ENCODE measurements at places on chromosomes 13 and 19.

DNA sequence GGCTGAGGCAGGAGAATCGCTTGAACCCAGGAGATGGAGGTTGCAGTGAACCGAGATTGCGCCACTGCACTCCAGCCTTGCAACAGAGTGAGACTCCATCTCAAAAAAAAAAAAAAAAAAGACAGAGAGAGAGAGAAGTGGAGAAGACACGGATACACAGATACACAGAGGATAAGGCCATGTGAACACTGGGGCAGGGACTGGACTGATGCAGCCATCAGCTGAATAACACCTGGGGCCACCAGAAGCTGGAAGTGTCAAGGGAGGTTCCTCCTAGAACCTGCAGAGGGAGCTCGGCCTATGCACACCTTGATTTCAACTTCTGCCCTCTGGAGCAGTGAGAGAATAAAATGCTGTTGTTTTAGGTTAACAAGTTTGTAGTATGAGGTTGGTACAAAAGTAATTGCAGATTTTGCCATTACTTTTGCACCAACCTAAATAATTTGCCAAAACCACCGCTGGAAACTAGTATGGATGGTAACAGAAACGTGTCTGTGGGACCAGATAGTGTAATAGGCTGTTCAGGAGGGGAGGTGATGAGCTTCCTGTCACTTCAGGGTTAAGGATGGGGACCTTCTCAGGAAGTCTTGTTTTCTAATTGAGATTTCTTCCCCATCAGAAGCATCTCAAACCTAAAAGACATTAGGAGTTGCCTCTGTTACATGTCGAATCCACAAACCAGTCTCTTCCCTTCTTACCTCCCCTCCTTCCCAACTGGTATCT lies 36.4 kb upstream of the IGSF23 start:
- DNase-seq = no peak

GRCh38 chr19:16112778-16113177 lies 1.1 kb downstream of the RAB8A start:
- DNase-seq = no peak

- DNase-seq = no peak
Observed at GRCh38 chr13:80755910-80756309, 415.0 kb upstream of the SPRY2 start.

DNA sequence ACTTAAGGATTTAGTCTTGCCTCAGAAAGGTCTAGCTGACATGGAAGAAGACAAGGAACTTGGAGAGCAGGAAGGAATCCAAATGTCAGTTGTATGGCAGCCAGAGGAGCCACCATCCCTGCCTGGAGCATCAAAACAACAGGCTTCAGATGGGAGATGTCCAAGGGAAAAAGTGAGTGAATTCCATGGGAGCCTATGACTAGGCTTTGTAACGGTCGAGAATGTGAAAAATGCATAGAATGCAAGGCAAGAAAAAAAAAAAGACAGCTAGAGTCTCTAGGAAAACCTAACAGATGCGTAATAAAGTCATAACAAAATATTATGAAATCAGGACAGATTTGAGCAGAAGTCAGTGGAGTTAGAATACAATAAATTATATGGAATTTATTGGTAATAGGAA lies 183.7 kb upstream of the LSM14A start:
- DNase-seq = no peak

DNA sequence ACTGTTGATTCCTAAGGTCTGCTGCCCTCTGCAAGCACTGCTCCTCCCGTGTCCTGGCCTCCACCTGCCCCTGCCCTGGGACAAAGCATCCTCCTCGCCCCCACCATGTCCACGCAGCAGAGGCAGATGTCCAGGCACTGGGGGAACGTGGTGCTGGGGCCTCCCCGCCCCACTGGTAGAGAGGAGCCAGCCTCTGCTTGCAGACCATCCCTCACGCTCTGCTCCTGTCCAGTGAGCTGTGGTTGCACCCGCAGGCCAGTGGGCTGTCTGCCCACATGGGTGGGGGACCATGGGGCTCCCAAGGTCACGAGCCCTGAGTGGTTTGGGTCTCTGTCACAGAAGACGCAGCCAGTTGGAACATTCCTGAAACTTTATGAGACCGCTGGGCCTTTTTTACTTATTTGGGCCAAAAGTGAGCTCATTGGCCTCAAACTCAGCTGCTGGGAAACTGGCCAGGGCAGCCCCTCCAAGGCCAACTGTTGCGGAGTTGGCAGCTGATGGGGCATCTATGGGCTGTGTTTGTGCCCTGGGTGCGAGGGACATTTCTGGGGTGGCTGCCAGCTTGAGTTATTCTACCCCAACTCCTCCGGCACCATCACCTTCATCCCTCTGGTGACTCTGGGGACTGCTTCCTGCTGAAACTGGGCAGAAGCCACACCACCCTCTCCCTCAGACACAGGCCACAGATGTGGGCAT lies 64.8 kb upstream of the F7 start:
- DNase-seq = no peak

GRCh38 chr13:102091231-102091630 lies 310.6 kb downstream of the FGF14 start:
- no peak for DNase-seq

- peak; percentile 67 for DNase-seq
Observed at GRCh38 chr19:20565321-20566018, at the start of gene ZNF737. Gene ZNF737, minus strand, starts transcription at chr19:20565781. Its CDS starts 141 bp downstream, at chr19:20565640.

- DNase-seq = no peak
Observed at GRCh38 chr13:111518161-111518792, 197.8 kb downstream of the TEX29 start.

- DNase-seq = no peak
Observed at GRCh38 chr19:51059715-51060114, 5.2 kb downstream of the KLK13 start.

GRCh38 chr19:7973883-7974282 lies 30.4 kb upstream of the TIMM44 start:
- no peak for DNase-seq

GRCh38 chr13:103213152-103213551 lies 146.9 kb upstream of the SLC10A2 start:
- no peak for DNase-seq

DNA sequence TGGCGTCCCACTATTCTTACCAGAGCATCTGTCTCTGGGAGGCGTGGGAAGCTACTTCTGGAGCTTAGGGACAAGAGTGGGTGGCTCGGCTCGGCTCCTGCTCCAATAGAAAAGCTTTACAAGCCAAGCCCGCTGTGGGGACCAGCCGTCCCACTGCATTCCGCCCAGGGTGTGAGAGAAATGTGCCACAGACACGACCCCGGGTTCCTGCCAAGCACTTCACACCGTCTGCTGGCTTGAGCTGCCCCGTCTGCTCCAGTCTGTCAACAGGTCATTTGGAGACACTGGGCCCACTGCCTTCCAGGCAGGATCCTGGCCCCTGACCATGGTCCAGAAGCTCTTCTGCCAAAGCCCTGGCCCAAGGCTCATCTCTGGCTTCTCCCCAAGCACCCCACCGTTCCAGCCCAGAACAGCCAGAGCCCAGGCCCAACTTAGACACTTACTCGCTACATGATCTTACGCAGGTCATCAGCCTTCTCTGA lies 6.5 kb upstream of the FKRP start:
- DNase-seq = no peak

DNA sequence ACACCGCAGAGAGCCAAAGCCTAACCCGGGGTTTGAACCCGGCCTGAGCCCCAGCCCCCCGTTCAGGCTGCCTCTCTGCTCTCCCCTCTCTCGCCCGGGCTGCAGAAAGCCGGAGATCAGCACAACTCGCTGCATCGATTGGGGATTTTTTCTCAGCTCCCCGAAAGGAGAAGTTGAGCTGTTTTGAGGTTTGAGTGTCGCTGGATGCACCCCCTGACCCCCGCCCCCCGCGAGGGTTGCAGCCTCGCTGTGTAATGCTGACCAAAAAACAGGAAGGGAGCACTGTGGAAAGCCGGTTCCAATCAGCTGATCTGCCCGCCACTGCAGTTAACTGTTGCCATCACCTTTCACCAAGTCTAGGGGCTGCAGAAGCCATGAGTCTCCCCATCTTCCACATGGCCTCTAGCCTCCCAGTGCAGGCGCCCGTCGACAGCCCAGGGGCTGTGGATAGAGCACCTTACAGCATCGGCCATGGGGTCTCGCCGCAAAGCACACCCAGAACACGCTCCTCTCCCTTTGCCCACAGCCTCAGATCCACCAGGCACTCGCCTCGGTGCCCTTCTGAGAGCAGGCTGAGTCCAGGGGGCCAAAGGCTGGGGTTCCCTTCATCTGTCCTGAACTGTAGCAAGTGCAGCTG lies 34.5 kb downstream of the MYO9B start:
- DNase-seq = no peak

DNA sequence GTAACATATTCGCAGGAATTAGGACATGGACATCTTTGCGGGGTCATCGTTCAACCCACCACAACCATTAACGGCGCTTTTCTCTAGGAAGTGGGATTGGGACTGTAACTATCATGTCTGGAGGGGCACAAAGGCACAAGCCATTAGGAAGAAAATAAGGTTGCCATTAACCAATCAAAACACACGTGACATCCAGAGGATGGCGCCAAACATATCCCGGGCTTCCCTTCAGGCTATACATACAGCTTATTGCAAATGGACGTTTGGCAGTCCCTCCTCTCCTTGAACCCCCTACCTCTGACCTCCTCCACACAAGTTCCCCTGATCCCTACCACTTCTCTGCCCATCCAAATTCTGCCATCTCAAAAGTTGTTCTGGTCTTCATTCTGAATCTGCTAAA lies 26.6 kb upstream of the GSX1 start:
- DNase-seq = no peak

DNA sequence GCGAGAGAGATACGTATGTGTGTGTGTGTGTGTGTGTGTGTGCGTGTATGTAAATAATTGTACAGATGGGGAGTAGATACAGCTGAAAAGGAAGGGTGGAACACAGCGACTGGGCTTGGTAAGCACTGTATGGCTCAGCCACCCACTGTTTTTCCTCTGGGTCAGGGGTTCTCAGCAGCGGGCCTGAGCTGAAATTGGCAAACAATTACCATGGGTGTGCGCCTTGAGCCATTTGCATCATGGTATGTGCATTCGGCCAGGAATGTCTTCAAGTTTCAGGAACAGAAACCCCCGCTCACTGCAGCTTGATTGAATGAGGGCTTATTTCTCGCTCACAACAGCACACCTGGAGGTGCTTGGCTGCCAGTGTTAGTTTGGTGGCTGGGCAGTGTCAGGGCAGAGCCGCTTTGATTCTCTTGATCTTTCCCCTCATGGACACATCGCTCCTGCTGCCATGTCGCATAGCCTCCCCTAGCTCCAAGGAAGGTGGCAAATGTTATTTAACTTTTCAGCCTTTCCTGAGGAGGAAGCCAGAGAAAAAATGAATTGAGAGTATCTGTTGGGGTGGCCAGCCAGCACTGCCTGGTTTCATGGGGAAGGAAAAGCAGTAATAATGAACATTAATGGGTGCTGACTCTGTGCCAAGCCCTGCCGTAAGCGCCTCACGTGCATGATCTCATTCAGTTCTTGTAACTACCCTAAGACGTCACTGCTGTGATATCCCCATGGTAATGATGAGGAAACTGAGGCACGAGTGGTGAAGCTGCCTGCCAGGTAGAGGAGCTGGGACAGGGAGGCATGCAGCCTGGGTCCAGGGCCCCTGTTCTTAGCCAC lies 126.9 kb downstream of the SIPA1L3 start:
- no peak for DNase-seq

- DNase-seq = no peak
Observed at GRCh38 chr19:53102756-53103233, 427 bp downstream of the ZNF160 start.

GRCh38 chr13:59843040-59843439 lies 320.7 kb downstream of the DIAPH3 start:
- DNase-seq = no peak

DNA sequence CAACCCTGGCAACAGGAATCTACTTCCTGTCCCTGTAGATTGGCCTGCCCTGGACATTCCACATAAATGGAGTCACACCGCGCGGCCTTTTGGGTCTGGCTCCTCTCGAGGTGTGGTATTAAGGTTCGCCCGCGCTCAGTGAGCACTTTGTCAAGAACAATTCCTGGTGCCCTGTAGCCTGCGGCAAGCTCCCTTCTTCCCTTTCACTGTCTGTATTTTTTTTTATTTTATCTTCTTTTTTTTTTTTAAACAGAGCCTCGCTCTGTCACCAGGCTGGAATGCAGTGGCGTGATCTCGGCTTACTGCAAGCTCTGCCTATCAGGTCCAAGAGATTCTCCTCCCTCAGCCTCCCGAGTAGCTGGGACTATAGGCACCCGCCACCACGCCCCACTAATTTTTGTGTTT lies 28.3 kb downstream of the PEX11G start:
- no peak for DNase-seq

DNA sequence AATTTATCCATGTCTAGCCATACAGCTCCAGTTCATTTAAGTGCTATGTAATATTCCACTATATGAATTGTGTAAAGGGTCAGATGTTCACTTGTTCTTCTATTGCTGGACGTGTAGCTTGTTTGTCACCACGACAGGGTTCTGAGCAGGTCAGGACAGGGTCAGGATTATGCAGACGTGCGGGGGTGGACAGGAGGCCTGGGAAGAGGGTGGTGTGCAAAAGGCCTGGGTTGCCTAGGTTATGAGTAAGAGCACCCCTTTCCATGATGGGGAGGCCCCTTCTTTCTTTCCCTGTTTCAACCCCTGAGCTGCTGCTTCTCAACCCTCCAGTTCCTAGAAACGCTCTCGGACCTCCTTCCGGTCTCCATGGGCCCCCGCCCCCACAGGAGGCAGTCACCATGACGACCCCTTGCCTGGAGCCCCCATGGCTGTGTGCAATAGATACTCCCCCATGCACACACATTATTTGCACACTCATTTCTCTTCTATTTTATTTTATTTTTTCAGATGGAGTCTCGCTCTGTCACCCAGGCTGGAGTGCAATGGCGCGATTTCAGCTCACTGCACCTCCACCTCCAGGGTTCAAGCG lies 2.0 kb downstream of the EXOC3L2 start:
- no peak for DNase-seq

GRCh38 chr13:91896547-91896946 lies 498.1 kb downstream of the GPC5 start:
- no peak for DNase-seq

- no peak for DNase-seq
Observed at GRCh38 chr13:112182846-112183531, 116.0 kb downstream of the SOX1 start.

- DNase-seq = no peak
Observed at GRCh38 chr19:35885225-35885738, 15.1 kb downstream of the NFKBID start.

DNA sequence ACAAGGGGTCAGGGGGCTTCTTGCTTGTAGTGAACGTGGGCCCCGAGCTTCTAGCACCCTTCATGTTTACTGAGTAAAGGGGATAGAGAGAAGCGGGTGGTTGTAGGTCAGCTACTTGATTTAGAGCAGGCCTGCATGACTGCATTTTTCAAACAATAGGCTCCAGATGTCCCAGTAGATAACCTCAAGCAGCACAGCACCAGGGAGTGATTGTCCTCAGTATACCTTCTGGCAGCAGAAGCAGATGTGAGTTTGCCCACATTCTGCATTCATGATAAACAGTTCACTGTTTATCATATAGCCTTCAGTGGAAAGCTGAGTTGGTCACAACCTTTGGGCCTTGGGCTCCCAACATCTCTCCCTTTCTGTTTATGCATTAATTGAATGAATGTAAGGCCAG lies 4.8 kb downstream of the ZNF439 start:
- no peak for DNase-seq
